ENCODE measurements at places on chromosomes 2 and 18.

DNA sequence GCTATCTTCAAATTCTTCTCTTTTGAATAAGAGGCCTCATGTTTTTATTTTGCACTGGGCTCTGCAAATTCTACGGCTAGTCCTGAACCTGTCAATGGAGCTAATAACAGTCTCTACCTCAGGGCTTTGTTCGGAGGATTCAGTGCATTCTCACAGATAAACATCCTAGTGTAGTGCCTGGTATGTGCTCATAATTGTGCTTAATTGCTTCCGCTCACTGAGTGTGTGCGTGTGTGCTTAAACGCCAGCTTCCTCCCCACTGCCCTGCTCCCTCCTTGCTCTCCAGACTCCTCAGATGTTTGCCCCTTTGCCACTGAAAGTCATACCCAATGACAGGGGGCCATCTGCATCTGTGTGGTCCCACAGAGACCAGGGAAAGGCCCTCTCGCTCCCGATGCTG, 6.7 kb downstream of the GYPC start:
- no peak for DNase-seq

GRCh38 chr2:217218269-217219163, 358.7 kb upstream of the TNP1 start:
- no peak for DNase-seq

DNA sequence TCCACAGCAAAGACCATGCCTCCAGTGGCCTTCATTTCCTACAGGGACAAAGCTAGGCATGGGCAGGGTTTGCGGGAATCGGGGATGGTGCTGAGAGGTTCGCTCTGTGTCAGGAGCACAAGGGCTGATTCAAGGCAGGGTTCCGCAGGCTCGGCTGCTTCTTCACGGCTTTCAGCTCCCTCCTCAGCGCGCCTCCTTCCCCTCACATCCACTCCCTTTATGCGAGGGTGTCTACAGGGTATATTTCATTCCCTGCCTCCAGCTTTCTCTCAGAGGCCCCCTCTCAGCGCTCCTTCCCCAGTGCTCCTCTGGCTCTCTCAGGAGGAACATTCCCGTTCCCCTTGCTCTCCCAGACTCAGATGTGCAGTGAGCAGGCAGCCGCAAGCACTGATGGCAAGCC, 78.7 kb upstream of the ASB18 start:
- no peak for DNase-seq

DNA sequence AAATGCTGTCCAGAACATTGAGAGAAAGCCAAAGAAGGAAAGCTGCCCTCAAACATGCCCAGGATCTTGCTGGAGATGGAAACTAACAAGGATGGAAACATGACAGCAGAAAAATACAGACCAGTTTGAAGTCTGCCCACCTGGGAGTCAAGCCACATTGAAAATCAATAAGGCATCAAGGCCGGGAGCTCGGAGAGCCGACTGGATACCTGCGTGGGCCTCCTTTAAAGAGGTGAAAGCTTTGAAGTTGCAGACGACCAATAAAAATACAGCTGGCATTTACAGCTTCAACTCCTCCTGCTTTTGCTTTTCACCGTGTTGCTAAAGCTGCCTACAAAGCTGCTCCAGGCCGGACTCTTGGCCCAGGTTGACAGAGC, 279.7 kb downstream of the SRBD1 start:
- no peak for DNase-seq

DNA sequence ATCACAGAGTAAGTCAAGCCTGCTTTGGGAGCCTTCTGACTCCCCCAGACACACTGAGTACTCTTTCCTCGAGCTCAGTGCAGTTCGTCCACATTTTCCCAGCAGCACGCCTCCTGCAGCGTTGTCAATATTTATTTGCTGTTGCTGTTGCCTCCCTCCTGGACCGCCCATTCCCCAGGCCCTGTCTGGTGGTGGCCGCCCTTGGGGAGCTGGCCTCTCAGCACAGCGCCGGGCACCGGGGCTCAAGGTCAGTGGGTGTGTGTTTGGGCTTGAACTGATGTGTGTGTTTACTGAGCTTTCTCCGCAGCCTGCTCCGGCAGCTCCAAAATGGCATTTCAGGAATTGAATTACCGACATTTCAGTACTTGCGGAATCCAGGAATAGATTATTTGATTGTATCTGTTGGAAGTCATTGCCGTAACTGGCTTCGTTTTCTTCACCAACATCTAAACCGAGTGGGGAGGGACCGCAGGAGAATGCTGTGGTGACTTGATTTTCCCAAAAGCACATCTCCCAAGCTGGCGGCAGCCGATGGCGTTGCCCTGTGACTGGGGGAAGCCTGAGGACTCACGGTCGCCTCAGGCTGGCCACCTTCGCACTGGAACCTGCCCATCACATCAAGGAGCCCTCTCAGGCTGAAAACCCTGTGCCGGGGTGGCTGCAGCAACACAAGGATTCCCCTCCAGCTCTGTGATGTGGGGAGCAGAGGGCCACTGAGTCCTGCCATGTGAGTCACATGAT, 66.0 kb downstream of the HPCAL1 start:
- DNase-seq, result no peak

DNA sequence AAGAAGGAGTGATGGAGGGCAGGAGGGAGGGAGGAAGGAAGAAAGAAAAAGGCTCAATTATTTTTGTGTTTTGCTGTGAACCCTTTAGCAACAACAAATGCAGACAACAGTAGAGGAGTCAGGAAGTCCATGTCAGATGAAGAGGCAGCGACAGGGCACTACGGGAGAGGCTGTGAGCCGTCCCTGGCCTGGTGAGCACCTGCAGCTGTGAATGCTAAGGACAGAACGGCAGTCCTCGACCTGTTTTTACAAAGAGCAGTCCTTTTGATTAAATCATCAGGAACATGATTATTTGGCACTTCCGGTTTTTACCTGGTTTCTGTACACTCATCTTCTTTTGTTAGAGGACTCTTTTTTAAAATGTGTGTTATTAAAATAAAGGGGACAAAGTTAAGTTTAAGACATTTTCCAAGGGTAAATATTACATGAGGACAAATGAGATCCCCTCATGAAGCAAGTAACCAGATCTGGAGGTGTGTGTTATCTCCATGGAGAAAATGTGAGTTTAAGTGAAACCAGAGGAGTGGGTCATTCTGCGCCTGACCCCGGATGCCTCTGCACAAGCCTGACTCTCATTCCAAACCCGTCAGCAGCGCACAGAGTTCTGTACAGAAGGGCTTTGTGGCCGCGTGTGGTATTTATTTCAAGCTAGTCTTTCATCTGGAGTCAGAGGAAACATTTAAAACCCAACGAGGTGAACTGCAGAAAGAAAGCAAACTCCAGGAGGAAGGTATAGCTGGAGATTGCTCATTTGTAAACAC, 492.5 kb downstream of the SOX11 start:
- no peak for DNase-seq
